ENCODE measurements at places on chromosomes 11 and 22.

DNA sequence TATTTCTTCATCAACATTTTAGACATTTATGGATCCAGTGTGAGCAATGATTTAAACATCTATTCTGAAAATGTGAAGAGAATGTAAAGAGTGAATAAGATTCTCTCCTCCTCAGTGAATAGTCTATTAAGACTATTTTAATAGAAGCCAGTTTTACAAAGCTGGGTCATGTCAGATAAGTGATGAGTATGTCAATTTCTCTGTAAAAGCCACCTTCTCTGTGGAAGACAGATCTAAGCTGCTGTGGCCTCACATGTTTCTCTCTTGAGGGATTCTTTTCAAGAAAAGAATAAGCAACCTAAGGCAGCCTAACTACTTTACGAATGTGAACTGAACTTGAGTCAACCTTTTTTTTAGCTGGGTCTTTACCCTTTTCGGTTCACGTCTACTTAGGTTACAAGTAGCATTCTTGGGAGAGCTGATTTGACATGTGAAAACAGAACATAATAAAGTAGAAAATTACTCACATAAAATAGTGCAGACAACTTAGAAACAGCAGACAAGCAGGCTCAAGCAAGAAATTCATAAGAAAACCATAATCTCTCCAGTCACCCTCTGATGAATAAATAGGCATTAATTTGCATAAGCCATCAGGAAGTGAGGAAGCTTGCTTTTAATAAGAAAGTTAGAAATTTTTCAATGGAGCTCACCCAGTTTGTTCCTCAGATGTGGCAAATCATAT is 9.9 kb downstream of the CTSC start:
- no peak for DNase-seq

- DNase-seq = no peak
These were observed 6.8 kb downstream of the RNF214 start for GRCh38 chr11:117239295-117239694.

- DNase-seq = no peak
These were observed 12.5 kb downstream of the APBB1 start for GRCh38 chr11:6406370-6406769.

- DNase-seq = no peak
These were observed 40.6 kb downstream of the LHFPL7 start for GRCh38 chr22:24905909-24906308.

- DNase-seq = peak; percentile 56
These were observed 34.9 kb downstream of the TBC1D22A start for GRCh38 chr22:46797355-46797754.

DNA sequence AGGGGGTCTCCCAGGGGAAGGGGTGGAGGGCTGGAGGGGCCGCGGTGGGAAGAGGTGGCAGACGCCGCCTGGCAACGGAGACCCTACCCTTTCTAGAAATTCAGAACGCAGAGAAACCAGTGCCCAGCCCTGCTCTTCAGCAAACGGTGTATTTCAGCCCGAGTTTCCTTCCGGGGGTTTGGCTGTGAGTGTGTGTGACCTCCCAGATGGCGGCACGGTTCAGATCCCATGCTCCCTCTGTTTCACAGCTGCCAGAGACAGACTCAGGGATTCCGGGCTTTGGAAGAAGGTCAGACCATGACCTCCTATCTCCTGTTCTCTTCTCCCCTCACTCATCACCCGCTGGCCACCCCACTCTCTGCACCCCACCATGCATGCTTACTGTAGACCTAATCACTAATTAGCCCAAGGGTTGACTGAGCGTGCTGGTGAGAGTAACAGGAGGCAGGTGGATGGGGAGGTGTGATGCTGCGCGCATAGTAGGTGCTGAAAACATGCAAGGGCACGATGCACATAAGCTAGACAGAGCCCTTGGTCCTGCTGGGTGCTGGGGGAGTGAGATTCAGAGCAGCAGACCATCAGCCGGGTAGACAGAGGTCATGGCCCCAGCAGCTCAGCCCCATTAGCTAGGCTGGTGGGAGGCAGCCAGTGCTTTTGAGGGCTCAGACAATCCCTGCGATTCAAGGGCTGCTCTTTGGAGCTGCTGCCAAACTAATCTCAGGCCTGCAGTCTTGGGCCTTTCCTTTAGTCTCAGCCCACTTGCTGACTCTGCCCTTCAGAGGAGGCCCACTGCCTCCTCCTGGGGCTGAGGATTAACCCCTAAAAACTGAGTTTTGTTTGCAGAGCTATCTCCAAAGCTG is 256.5 kb upstream of the CADM1 start:
- peak; percentile 50 for DNase-seq

- DNase-seq = peak; percentile 87
These were observed 197.2 kb upstream of the PITPNB start for GRCh38 chr22:28116219-28116673.

- no peak for DNase-seq
These were observed 66.0 kb downstream of the RDX start for GRCh38 chr11:110230377-110230776.

DNA sequence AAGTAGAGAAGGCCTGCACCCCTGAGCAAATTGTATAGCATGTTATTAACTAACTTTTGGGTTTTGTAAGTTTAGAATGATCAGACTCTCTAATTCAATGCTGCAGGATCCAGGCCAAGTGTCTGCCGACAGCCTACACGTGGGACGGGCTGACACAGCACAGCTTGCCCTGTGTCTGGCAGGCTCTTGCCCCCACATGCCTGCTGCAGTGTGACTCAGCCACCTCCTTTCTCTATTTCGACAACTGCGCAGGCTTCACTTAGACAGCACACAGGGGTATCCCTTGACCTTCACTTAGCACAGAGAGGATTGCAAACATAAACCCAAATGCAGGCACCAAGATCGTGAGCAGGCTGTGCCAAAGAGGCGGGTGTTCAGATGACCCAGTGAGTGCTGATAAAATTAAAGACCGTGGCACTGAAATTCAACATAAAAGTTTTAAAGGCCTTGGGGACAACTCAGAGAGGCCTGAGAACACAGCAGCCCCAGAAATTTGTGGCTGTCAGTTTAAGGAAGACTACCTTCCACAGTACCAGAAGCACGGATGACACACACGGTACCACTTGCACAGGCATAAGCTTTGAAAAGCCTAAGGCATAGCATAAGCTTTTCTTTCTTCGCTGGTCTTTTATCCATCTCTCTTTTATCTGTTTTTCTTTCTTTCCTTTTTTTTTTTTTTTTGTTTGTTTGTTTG is 37.8 kb downstream of the SCN3B start:
- peak; percentile 24 for DNase-seq

GRCh38 chr11:123564221-123564620 is 90.2 kb downstream of the SCN3B start:
- no peak for DNase-seq

Measured in muscle of leg (tissue), 16 donors.